ENCODE measurements at places on chromosomes 1 and 21.

DNA sequence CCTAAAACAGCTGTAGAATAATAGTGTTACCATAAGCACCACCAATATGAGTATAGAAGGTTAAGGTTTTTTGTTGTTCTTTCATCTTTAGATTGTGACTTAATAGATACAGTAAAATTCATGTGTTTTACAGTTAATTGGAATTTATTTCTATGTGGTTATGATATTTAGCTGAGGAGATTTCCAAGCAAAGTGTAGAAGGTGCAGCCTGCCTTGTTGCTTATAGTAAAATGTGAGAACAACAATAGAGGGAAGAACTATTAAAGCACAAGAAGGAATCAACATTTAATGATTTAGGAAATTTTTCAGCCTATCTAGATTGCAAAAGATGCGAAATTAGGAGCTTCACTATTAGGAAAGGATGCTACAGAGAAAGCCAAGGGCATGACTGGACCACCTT is 47.9 kb downstream of the DESI2 start:
- DNase-seq, result no peak

DNA sequence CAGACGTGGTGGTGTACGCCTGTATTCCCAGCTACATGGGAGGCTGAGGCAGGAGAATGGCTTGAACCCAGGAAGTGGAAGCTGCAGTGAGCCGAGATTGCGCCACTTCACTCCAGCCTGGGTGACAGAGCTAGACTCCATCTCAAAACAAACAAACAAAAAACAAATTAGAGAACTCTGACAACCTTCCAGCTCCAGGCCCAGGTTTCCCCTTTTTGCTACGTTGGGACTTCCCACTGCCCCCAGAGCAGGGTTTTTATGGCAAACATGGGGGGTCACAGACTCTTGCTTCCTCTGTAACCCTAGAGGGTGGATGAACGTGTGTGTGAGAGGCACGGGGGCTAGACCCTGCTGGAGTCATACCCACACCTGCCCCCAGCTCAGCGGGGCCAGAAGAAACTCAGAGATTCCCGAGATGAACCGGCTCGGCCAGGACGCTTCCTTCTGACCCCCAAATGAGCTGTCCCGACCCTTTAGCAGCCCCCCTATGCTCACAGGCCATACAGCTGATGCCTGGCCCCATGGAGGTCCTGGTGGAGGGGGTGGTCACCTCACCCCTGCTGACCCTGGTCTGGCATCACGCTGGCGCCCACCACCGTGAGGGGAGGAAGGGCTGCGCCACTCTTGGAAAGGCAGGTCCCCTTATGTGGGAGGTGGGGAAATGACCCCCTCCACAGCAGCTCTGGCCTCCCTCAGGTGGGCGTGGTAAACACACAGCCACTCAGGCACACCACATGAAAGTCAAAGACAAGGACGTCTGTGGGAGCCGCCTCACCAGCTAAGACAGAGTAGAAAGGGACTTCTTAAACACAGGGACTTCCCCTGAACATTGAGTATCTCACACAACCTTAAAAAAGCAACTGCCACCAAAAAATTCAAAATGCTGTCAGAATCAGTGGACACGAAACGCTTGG is 7.1 kb downstream of the GPR157 start:
- no peak for DNase-seq

DNA sequence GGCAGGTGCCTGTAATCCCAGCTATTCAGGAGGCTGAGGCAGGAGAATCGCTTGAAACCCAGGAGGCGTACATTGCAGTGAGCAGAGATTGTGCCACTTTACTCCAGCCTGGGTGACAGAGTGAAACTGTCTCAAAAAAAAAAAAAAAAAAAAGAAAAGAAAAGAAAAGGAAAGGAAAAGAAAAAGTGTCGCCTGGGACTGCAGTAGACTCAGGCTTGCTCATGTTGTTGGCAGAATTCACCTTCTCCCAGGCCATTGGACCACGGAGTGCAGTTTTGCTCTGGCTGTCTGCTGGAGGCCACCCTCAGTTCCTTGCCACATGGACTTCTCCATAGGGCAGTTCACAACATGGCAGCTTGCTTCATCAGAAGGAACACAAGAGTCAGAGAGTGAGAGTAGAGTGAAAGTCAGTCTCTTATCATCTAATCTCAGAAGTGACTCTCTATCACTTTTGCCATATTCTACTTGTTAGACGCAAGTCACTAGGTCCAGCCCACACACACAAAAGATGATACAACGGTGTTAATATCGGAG is 29.2 kb downstream of the BCAS2 start:
- DNase-seq, result no peak

DNA sequence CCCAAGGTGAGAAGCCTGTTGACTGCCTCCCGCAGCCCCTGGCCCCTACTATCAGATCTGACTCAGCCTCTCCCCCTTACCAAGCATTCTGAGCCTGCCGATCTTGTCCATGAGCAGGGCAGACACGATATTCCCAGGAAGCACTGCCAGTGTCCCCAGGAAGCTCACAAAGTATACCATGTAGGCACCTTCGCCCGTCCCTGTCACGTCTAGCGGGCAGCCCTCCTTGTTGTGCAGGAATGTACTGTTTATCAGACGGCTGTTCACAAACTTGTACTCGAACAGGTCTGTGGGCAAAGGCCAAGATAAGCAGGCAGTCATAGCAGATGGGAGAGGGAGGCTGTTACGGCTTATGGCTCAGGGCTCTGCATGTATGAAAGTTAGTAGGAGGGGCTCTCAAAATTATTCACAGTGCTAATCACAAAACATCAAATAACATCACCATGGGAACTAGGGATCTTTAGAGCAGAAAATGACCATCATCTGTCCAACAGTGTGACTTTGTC is 7.3 kb downstream of the BOLA1 start:
- no peak for DNase-seq

GRCh38 chr1:71269818-71270217 is 189.0 kb upstream of the ZRANB2 start:
- DNase-seq, result no peak

GRCh38 chr1:175840787-175841186 is 97.4 kb upstream of the TNR start:
- no peak for DNase-seq

- DNase-seq, result no peak
Observed at GRCh38 chr1:234943836-234944402, 184.7 kb downstream of the TOMM20 start.

GRCh38 chr1:17310068-17310640 is 2.2 kb downstream of the PADI4 start:
- DNase-seq, result no peak

DNA sequence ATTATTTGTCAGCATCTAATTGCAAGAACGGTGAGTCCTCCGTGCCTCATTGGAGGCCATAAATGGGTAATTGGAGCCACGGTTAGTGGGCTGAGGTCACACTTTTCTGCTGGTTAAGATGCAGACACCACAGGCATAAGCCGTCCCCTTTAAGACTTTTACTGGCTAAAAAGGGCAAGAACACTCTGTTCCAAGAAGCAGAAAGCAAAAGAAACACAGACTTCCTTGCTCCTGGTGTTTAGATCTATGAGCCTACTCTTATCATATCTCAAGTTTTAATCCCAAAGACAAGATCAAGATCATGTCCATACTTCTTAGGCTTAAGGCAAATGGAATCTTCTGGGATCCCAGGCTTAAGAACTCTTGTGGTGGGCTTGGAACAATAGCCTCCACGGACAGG is 17.3 kb upstream of the GJA5 start:
- no peak for DNase-seq

GRCh38 chr1:66490816-66491215 is 43.1 kb upstream of the SGIP1 start:
- no peak for DNase-seq

- DNase-seq, result no peak
Observed at GRCh38 chr21:22880573-22880972, 1882.4 kb downstream of the NCAM2 start.

- DNase-seq, result no peak
Observed at GRCh38 chr1:37274938-37275631, 199.3 kb upstream of the ZC3H12A start.

DNA sequence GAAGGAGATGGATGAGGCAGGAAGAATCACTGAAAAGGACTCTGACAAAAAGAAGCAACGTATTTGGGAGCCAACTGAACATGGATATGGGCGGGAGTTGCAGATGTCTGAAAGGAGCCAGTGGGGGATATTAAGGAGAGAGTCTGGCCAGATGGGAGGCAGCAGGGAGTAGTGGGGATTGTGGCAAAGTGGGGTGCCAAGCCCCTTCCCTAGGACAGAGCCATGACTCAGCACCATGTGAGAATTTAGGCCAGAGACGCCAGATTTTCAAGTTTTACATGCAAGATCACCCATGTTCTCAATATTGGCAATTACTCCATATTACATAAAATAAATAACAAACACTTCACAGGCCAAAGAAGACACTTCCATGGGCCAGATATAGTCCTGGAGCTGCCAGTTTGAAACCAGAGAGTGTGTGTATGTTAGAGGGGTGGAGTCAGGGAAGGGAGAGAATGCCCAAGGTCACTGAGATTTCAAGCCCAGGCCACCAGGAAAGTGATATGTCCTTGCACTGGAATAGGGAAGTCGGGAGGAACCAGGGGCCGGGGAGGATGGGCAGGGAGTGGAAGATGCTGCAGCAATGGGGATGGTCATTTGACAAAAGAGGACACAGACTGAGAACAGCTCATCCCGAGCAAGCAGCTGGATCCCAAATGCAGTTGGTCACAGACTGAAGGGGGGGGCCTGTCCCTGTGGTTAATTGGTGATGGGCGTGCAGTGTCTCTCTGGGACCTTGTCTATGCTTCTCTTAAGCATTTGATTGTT is 23.5 kb downstream of the TMEM51 start:
- DNase-seq, result no peak

DNA sequence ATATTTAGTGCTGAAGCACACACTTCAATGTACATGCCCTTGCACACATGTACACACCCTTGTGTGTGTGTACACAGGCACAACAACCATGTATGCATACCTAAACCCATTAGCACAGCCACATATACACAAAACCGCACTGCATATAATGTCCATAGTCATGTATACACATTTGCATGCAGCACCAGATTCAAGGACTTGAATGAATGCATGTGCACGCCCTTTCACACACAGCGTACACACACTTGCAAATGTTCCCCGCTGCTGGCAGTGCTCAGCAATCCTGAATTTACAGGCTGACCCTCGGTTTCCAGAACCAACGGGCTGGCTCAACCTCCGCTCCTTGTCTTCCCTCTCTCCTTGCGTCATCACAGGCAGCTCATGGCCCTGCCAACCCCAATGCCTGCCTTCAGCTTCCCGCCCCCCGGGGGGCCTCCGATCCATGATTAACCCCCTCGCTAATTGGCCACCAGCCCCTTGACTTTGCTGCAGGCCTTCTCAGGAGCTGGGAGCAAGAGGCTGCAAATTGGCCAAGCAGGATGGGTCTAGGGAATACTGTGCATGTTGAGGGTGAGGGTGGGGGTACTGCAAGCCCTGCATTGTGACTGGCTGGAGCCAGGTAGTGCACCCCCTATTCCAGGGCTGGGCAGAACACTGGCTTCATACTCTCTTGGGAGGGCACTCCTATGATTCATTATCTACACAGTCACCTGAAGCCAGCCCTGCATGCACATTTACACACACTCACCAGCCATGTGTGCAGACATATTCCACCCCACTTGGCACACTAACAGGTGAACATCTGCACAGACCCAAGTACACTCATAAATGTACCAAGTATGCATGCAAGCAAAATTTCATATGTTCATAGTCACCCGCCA is 7.9 kb downstream of the GPR3 start:
- no peak for DNase-seq

- DNase-seq, result no peak
Observed at GRCh38 chr1:26998429-26999300, 5.2 kb downstream of the TRNP1 start.

- DNase-seq, result no peak
Observed at GRCh38 chr1:179817789-179818188, 59.8 kb downstream of the TOR1AIP2 start.

DNA sequence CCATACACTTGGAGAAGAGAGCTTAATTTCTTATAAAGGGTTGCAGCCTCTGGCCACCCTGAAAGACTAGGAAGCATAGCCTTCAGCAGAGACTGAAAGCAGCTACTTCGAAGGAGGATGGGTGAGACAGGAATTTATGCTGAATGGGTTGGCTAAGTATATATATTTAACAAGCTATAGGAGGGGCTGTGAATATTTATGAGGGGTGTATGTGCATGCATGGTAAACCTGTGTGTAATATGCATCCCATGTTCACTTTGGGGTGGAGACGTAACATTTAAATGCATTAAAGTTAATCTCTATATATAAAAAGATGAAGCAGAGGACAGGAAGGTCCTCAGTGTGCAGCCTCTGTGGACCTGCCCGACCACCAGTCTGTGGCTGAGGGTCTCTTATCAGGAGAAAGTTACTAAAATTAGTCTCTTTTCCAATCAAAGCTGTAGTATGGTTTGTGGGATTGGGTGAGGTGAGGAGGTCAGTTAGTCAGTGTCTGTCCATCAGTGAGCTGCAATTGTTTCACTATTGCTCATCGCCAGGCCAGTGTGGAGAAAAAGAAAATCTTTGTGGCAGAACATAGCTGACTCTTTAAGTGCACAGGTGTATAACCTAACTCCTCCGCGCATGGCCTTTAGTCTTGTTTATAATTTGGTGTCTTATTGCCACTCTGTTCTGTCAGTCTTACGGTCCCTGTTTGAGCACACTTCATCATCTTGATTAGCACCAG is 35.4 kb upstream of the DSCAM start:
- no peak for DNase-seq

GRCh38 chr21:45806042-45806441 is 162.5 kb downstream of the PCBP3 start:
- DNase-seq, result no peak

DNA sequence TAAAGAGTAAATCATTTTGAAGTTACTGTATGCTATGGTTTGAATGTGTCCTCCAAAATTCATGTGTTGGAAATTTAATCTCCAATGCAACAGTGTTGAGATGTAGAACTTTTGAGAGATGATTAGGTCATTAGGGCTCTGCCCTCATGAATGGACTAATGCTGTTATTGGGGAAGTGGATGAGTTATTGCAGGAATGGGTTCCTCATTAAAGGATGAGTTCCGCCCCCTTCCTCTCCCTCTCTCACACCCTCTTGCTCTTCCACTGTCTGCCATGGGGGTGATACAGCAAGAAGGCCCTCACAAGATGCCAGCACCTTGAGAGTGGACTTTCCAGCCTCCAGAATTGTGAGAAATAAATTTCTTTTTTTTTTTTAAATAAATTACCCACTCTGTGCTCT is 97.6 kb downstream of the ATP1A1 start:
- no peak for DNase-seq

DNA sequence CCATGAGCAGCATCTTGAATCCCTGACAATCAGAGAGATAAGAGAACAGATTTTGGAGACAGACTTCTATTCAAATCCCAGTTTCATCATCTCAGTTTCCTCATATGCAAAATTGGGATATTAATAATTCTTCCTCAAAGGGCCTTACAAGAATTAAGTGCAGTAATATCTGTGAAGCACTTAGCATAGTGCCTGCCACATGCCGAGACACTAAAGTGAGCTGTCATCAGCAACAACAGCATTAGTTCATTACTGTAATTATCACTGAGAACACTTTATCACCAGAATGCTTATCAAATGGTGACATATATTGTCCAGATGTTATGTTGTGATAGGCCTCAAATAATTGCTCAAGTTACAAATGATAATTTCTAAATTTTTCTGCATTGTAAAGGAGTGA is 922 bp upstream of the FCRLB start:
- DNase-seq, result no peak

All from NCI-H1048 (cell line).